ENCODE measurements at places on chromosomes 6 and 20.

- DNase-seq = no peak
Measured at GRCh38 chr6:145784683-145785082, 29.9 kb downstream of the FBXO30 start.

GRCh38 chr6:14147891-14148290 lies 30.3 kb downstream of the CD83 start:
- DNase-seq = no peak

- no peak for DNase-seq
Measured at GRCh38 chr6:168703990-168704389, 263.0 kb downstream of the SMOC2 start.

- no peak for DNase-seq
Measured at GRCh38 chr6:101608703-101609102, 215.2 kb downstream of the GRIK2 start.

GRCh38 chr20:34999782-35000181 lies 44.1 kb downstream of the MYH7B start:
- DNase-seq = no peak

All from neural progenitor cell (in vitro differentiated cells).